ENCODE measurements at places on chromosomes 3 and 15.

- no peak for DNase-seq
Measured at GRCh38 chr15:50162969-50163718, 18.9 kb upstream of the SLC27A2 start.

DNA sequence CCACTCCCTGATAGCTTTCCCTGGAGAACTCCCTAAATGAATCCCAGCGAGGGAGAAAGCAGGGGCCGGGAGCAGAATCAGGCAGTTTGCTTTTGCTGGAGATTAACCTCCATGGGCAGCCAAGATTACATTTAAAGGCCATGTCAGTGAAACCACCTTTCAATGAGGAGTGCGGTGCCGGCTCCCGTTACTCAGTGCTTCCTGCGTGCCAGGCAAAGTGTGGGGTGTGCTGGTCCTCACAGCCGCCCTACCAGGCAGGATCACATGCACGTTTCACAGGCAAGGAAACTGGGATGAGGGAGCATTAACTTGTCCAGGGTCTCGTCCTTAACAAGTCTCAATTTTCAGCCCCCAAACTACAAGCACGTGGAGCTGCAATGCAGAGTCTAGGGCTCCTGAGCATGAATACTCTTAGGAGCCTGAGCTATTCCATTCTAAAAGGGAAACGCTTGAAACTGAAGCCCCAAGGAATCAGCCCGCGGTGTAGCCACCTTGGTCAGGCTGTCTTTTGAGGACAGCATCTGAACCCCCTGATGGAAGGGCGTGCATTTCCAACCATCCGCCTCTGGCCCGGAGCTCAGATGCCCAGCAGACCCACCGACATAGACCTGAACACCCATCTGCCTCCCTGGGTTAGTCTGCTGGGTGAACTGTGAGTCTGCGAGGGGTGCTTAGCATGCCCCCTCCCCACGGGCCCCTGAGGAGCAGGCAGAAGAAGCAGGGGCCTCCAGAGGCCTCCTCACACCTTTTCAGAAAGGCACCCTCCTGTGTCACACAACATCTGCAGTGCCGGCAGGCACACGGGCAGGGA lies 5.6 kb downstream of the IGDCC3 start:
- no peak for DNase-seq

DNA sequence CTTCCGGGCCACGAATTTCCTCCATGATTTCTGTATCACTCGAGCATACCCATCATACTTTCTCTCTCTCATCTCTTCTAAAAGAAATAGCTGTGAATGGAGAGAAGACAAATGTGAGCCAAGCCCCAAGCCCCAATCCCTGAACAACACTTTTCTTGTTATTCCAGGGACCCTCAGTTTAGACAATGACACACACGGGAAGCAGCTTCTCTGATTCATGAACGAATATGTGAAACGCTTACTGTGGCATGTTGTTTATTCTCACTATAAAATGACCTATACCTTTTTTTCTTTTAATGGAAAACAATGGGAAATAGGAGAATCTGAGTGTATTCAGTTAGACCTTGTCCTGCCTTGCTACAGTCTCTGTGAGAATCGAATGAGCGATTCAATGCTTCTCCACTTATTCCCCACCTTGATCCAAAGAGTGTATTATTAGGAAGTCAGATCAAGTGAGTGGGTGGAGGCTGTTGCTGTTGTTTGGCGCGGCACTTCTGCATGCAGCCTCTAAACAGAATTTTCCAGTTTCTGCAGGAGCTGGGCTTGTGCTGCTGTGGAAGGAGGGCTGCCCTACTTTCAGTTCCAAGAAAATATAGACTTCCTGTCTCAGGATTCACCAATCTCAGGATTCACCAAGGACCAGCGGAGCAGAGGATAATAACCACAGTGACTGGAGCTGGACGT lies 32.4 kb upstream of the LDHAL6B start:
- DNase-seq, result no peak

DNA sequence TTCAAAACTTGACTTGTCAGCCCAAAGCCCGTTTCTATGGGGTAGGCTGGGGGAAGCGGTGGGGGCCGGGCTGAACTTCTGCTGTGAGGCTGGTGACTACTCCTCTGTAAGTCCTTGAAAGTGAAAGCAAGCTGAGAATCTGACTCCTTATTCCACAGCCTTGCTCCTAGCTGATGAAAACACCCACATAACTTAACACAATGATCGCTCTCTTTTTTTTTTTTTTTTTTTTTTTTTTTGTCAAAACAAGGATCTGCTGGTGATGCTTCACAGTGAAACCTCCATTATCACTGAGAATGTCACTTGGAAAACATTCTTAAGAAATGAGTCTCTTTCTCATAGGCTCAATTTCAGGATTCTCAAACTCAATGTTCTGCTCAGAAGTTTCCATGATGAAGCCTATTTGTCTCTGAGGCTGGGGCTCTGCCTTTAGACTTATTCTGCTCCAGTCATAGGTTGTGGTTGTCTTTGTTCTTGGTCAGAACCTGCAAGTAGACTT lies 31.4 kb upstream of the TKT start:
- DNase-seq, result no peak

DNA sequence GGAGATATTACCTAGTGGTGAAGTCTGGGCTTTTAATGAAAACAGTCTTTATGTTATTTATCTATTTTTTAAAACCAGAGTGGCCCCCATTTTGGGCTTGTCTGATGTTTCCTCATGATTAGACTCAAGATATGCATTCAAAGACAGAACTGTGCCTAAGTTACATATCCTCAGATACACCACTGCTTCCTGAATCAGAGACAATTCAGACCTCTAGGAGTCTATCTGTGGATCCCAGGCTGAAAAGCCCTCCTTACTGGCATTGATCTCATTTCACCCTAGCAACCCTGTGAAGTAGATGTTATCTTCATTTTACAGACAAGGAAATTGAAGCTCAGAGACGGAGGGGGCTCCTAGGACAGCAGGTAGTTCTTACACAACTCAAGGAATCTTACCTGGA lies 16.8 kb upstream of the TGM5 start:
- DNase-seq, result no peak

DNA sequence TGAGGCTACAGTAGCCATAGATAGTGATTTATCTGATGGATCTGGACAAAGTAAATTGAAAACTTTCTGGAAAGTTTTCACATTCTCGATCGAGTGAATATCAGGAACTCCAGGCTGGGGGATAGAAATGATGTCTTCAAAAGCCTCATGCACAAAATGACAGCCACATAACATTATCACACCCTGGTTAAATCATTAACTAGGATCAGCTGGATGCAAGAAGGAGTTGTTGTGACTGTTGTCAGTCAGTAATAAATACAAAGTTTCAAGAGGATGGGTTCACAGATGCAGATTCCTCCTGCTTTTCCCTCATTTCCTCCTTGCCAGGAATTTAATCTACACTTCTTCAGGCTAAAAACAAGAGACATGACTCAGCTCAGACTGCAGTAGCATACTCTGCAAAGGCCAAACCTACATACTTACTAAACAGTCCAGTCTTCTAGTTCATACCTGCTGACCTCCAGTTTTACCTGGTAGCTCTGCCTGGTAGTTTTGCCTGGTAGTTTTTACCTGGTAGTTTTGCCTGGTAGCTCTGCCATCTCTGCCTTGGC lies 40.9 kb downstream of the C2CD4A start:
- no peak for DNase-seq

DNA sequence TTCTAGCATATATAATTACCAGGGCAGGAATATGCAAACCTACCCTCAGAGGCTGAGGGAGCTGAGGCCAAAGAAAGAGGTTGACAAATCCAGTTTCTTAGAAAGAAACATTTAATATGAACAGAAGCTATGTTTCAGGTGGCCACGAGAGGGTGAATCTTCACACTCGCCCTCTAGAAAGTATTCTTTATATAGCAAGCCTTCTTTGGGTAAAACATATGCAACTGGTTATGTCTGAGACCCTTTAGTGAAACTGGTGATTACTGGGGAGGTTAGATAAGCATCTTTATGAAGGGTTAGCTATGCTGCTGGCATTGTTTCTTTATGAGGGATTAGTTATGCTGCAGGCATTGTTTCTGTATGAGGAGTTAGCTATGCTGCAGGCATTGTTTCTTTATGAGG lies 50.7 kb upstream of the GOLGA6L2 start:
- DNase-seq, result no peak

DNA sequence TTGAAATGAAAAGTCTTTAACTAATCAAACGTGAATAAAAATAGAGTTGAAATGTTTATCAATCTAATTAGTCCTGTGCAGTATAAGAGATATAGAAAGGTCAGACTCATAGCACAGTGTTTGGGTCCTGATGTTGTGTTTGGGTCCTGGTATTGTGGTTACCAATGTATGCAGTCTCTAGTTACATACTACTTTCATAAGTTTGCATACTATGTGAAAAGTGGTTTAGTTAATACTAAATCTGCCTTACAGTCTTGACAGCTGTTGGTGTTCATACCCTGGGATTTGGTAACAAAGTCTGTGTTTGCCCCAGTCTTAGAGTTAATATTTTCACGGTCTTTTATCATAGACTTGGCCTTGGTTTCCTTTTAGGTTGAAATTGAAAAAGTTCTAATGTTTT lies 41.7 kb downstream of the KIF15 start:
- DNase-seq, result no peak
